ENCODE measurements at places on chromosomes 3 and 15.

GRCh38 chr3:81744366-81744765, 17.1 kb downstream of the GBE1 start:
- peak; percentile 97 for DNase-seq

DNA sequence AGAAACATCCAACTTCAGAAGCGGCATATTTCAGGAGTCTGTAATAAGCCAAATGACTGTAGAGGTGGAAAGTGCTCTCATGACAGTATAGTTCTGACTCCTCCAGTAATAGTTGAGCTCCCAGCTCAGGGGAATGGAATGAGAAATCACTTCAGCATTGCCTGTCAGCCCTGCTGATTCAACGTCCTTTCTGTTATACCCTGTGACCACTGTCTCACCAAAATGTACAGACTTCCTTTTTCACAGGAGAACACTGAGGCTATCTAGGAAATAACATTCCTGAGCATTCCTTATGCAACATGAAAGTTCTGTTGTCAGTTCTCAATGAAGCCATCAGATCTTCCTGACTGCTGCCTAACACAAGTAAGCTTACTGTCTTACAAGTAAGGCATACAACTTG, 284.5 kb upstream of the MME start:
- peak; percentile 93 for DNase-seq

DNA sequence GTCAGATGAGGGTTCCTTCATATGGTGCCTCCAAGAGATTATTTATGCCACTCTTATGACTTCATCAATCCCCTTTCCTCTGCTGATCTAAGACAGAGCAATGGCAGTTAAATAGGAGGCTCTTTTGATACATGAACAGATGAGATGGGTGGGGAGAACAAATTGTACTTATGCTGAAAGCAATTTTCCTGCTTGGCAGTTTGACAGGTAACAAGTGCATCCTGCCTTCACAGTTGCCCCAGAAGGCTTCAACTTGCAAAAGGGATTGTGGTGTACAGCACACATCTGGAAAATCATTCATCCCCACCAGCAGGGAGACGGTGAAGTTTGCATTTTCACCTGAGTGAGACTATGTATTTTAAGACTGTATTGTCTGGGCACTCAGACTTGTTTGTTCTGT, 27.3 kb downstream of the ENTPD3 start:
- no peak for DNase-seq

GRCh38 chr3:14810070-14810791, 8.5 kb upstream of the FGD5 start:
- no peak for DNase-seq

GRCh38 chr15:64029110-64029509, 17.2 kb downstream of the DAPK2 start:
- DNase-seq = no peak

GRCh38 chr15:69664572-69665571, 212.3 kb downstream of the RPLP1 start:
- no peak for DNase-seq

- no peak for DNase-seq
These were observed 171.2 kb upstream of the WNT5A start for GRCh38 chr3:55658270-55658669.
